ENCODE measurements at places on chromosomes 2 and 18.

- DNase-seq, result no peak
Observed at GRCh38 chr2:239676716-239677452, 276.1 kb upstream of the HDAC4 start.

DNA sequence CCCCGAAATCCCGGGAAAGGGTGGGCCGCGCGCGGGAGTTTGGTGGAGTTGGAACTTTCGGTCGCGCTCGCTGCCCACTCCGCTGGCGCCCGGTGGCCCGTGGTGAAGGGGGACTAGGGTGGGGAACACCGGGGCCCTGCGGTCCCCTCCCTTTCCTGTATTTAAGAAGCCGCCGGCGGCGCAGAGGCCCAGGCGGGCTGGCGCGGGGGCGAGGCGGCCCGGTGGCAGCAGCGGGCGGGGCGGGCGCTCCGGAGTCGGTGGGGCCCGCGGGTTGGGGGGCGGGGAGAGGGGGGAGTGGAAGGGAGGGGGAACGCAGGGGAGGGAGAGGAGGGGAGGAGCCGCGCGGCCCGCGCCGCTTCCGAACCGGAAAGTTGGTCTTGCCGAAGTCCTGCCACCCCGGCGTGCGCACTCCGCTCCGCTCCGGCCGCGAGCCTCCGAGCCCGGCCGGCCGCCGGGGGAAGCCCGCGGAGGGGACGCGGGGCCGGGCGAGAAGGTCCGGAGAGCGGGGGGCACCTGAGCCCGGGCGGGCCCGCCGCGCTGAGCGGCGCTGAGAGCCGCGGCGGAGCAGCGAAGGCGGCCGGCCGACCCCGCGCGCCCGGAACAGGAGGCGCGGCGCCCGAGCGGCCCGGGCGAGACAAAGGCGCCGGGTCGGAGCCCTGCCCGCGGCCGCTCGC, 425 bp upstream of the SALL3 start:
- no peak for DNase-seq

DNA sequence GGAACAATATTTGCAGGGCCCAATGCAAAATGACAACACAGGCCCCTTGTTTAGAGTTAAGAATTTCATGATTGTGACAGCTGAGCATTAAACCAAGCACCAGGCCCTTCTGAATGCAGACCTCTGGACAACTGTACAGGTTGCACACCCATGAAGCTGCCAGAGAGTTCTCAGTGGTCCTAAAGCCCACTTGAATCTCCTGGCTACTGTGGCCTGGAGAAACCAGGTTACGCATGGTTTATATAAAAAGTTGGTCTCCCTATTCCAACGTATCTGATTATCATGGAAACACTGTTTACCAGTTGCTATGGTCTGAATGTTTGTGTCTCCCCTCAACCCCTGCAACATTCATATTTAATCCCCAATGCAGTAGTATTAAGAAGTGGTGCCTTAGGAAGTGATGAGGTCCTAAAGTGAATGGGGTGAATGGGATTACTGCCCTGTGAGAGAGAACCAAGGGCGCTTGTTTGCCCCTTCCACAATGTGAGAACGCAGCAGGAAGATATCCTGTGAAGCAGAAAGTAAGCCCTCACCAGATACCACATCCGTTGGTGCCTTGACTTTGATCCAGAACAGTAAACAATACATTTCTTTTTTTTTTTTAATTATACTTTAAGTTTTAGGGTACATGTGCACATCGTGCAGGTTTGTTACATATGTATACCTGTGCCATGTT, 48.0 kb upstream of the ANXA4 start:
- no peak for DNase-seq

DNA sequence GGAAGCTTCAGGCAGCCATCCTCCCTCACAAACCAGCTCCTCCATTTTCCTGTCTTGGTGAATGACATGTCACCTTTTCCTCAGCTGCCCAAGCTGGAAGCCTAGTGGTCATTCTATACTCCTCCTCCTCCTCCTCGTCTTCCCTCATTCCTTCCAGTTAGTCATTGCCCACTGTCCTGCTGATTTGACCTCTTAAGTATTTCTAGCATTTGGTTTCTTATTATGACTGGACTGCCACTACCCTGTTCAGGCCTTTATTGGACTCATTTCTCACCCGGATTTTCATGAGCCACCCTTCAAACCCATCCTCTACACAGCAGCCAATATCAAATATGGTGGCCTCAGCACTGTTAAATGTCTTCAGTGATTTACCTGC, 21.9 kb upstream of the MGAT5 start:
- no peak for DNase-seq

DNA sequence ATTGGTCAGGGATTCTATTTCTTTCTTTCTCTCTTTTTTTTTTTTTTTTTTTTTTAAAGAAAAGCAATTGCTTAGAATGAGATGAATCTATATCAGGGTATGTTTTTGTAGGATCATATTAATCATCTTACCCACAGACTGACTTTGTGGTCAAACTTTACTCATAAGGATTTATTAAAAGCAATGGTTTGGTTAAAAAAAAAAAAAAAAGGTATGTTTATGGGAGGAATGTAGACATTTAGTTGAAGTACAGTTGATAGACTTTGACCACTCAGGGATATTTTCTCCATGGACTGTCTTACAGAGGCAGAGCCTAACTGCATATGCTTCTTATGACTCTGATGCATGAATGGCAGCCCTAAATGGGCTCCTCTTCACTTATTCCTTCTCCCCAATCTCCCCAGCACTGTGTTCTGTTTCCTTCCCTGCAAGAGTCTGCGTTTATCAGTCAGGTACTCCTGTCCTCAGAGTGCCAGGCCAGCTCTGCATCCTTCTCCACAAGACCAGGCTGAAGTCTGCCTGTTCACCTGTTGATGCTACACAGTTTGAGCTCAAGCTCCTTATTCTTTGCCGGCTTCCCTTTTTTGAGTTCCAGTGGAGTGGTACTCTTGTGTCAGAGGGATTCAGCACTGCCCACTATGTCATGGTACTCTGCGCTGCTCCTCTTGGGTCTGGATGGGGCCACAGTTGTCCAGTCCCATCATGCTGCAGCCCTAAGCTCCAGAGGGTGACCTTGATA, 24.3 kb downstream of the CRIM1 start:
- no peak for DNase-seq

- DNase-seq, result no peak
Observed at GRCh38 chr2:173874894-173875237, 90.3 kb downstream of the SP3 start.

- no peak for DNase-seq
Observed at GRCh38 chr18:37985126-37985525, 419.5 kb upstream of the CELF4 start.

- DNase-seq, result no peak
Observed at GRCh38 chr2:241099246-241099645, 2.8 kb downstream of the MTERF4 start.

GRCh38 chr2:224479826-224480225, 77.9 kb upstream of the FAM124B start:
- no peak for DNase-seq

DNA sequence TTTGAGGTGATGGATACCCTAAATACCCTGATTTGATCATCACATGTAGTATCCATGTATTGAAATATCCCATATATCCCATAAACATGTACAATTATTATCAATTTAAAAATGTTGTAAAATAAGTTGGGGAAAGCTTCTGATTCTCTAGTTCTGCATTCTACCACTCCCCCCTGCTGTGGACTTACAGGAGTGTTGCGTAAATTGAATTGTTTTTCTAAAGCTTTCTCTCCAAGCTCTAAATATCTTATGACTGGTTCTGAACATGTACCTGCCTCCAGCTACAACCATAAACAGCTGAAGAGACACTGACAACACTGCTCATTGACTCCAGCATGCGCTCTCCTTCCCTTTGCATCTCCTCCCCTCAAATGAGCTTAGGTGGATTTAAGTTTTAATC, 145.2 kb downstream of the MGAT5 start:
- DNase-seq, result no peak

DNA sequence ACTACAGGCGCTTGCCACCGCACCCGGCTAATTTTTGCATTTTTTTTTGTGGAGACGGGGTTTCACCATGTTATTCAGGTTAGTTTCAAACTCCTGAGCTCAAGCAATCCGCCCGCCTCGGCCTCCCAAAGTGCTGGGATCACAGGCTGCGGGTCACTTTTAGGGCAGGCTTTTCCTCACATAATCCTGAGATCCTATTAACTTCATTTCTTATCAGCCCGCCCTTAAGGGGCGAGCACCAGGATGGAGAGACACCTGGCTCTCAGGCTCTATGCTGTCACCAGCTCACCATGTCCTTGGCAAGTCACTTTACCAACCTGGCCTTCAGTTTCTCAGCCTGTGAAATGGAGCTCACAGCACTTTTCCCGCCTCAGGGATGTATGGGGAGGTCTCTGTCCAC, 23.0 kb downstream of the ZFP36L2 start:
- no peak for DNase-seq

GRCh38 chr2:60989259-60989658, 28.3 kb upstream of the PEX13 start:
- DNase-seq, result no peak

GRCh38 chr18:26777351-26778053, 88.0 kb downstream of the AQP4 start:
- no peak for DNase-seq

DNA sequence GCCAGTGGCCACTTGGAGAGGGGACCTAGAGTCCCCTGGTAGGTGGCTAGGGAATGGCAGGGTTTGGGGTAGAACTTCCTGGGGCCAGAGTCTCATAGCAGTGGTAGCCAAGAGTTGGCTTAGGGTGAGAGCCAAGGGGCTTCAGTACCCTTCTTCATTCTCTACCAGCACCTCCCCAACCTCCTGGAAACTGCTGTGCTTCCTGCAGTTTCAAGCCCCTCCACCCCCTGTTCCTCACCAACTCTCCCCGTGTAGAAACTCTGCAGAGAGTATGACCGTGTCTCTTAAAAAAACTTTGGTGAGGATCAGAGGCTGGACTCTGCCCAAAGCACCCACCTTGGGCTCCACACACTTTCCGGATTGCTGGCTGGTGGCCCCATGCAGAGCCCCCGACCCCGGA, 159.6 kb downstream of the MSH2 start:
- DNase-seq, result no peak

DNA sequence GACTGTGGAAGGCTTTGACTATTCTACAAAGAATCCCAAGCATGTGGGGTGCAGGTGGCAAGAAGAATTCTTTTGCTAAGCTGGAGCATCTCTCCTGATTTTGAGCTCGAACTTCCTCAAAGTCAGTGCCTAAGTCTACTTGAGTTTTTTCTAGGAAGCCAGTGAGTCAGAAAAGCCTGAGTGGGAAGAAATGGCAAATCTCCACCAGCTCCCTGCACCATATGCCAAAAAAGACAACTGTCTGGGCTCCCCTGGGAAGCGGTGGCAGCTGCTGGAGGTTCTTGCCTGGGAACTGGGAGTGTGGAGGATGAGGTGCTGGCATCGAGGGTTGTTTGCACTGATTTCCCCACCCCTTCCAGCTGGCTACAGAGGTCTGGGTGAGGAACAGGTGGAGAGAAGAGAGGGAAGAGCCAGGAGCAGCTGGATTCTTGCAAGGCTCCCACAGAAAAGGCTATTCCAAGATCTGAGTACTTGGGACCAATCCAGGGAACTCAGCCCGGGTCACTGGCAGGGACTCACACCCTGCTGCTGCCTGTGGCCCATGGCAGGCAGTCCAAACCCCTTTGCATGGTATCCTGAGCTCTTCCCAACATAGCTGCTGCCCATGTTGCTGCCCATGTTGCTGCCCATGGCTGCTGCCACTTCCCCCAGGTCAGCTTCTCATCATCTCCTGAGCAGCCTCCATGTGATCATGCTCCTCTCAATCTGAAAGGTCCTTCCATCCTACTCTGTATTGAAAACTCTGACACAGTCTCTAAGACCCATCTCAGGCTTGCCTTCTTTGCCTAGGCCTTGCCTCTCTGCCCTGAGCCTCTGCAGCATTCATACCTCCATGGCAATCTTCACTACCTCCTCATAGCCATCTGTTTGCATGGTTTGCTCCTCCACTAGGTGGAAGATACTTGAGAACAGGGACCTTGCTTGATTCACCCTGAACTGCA, 128.3 kb upstream of the SPATS2L start:
- DNase-seq, result no peak

- DNase-seq, result no peak
Observed at GRCh38 chr2:24743924-24744323, 49.3 kb downstream of the PTRHD1 start.

- DNase-seq, result no peak
Observed at GRCh38 chr2:140027320-140027719, 1247.1 kb upstream of the NXPH2 start.

DNA sequence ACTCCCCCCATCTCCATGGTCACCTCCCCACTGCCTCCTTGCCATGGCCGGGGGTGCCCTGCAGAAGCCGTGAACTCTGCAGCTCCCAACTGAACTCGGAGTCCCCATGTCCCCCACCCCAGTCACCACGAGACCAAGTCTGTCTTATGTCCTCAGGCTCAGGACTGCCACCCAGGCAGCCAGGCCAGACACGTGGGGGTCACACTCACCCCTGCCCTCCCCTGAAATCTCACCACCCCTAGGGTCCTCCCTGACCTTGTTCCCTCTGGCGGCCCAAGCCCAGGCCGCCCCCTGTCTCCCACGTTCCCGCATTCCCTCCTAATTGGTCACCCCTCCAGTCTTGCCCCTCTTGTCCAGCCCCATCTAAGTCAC, 11.0 kb downstream of the AQP12A start:
- DNase-seq, result no peak

DNA sequence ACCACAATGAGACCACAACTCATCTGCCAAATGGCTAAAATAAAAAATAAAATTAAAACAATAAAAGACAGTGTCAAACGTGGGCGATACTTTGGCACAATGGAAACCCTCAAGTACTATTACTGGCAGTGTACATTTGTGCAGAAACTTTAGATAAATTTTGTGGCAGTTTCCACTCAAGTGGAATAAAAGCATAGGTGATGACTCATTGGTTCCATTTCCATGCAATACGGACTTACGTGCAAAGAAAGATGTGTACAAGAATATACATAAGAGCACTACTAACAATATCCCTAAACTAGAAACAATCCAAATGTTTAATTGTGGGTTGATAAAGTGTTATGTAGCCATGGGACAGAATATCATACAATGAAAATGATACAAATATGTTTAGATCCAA, 259.0 kb upstream of the HNMT start:
- DNase-seq, result no peak

DNA sequence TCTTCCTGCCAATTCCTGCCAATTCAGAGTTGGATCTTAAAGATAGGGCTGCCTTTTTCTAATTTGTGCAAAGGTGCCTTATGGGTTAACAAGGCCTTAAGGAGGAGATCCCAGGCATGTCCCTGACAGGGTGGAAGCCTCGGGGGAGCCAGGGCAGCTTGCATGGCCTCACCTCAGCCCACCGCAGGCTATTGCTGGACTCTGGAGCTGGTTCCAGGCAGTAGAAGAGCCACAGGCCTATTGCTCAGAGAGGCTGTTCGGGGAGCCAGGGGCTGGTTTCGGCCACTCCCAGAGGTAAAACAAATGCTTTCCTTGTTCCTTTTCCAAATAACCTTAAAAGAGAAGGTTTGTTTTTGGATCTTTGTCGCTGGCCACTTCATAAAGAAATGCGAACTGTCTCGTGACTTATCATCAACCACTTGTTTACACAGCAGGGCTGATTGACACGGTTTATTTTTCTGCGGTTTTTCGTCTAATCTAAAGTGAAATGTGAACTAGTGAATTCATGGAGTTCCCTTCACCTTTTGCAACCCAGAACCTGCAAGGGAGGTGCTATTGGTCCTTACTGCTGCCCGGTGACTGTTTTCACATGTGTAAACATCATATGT, 108.6 kb downstream of the APOB start:
- DNase-seq, result no peak

Data from stimulated activated CD8-positive, alpha-beta memory T cell treated with anti-CD3 and anti-CD28 coated beads, Interleukin-7, amount 100 ng/mL, for 1 hour (primary cell).